Liver (tissue), 10 donors: ENCODE measurements at places on chromosomes 3 and 15. TPM values are rescaled to one million over a fixed set of nuclear protein-coding genes. Genes with fewer than 3 reads are reported as not detected.

DNA sequence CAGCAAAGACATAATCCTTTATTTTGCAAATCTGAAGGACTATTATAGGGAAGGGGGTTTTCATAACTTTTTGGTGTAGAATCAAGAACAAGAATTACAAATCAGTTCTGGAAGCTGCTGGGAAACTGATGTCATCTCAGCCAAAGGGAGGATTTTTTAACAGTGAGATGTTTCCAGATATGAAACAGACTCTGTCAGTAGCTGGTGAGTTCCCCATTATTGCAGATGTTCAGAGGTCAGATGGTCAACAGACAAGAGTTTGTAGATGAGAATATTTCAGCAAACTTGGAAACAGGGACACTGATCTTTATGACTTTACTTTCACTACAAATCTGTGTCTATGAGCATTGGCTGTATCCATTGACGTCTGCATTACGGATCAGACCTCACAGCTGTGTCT is 71.9 kb upstream of the LPP start:
- no peak for DNase-seq

GRCh38 chr15:80328496-80328895 is 75.7 kb upstream of the ARNT2 start:
- DNase-seq = no peak

- no peak for DNase-seq
These were observed 114.2 kb upstream of the AZI2 start for GRCh38 chr3:28462866-28463265.

DNA sequence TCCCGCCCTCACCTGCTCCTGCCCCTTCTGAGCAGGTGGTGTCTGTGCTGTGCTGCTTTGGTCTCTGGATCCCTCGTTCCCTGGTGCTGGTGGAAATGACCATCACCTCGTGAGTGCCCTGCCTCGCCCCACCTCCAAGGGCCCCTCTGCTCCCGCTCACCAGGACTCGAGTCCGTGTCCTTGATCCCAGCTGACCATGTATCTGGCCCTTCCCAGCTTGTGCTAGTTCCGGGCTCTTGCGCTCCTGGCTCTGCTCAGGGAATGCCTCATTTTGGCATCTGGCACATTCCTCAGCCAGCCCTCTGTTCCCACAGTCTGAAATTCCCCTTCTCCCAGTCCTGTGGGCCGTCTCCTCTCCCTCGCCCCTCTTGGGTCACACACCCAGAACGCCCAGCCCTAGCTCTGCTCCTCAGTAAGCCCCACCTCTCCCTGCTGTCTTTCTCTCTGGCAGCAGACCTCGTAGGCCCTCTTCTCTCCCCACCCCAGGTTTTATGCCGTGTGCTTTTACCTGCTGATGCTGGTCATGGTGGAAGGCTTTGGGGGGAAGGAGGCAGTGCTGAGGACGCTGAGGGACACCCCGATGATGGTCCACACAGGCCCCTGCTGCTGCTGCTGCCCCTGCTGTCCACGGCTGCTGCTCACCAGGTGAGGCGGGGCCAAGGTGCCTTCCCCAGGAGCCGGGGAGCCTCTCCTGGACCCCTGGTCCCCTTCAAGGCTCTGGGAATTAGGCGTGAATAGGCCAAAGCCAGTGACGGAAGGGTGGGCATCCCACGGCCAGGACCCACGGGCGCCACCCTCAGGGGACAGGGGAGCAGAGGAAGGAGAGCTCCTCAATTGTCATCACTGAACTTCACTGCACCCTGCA is 11.5 kb downstream of the SLC51A start:
- DNase-seq = no peak

DNA sequence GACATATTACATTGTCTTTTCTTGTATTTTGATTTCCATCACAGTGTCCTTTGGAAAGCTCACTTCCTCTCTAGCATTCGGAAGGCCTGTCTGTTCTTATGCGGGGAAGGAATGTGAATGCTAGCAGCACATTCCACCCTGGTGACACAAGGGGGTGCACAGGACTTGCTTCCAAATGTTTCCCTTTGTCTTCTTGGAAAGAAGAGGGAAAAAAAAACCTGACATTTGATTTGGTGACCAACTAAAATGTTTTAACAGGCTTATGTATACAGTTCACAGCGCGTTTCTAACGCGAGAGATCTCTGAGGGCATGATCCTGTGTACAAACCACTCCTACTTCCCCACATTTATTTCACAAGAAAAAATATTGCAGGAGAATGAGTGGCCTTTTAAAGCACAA is 107.6 kb upstream of the FXR1 start:
- no peak for DNase-seq

The ACSBG1 gene
- under 0.01 TPM for total RNA-seq
